ENCODE measurements at places on chromosomes 3 and 15.

- peak; percentile 65 for DNase-seq
Observed at GRCh38 chr15:52528564-52529340, at the start of gene MYO5A. Gene MYO5A (minus strand): TSS chr15:52528880. CDS start chr15:52528806, 74 bp downstream.

- DNase-seq: peak; percentile 60
Observed at GRCh38 chr3:66052721-66053549, 14.2 kb upstream of the MAGI1 start.

- DNase-seq: peak; percentile 93
Observed at GRCh38 chr3:127011270-127011992, 28.5 kb downstream of the PLXNA1 start.

DNA sequence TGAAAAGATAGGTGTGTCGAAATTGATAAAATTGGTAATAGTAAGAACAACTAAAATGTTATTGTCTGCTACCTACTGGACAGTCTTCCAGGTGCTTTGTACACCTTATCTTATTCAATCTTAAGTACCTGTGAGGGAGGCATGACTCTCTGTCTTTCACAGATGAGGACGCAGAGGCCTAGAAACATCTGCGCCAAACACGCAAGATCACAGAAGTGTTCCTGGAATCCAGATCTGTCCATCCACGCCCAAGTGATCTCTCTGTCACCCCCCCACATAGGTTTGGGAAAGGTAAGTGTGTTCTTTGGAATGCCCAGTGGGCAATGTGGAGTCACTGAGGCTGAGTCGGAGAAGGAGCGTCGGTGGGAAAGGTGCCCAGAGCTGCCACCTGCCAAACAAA is 34.4 kb upstream of the PTPRG start:
- DNase-seq: no peak

GRCh38 chr3:32603064-32603463 is 32.4 kb upstream of the DYNC1LI1 start:
- no peak for DNase-seq

DNA sequence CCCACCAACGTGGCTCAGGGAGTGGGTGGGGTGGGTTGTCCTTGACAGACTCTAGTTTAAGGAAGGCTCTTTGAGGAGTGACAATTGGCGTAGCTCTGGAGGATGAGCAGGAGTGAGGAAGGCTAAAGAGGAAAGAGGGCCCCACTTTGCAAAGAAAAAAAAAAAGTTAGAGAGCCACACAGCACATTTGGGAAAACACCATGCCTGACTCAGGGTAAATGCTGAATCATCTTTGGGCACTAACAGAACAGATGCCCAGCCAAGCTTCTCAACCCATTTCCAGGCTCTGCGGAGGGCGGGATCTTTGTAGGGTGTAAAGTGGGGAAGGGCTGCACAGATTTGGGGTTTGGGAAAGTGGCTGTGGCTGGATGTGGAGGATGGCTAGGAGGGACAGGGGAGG is 179.1 kb upstream of the RGMA start:
- no peak for DNase-seq

DNA sequence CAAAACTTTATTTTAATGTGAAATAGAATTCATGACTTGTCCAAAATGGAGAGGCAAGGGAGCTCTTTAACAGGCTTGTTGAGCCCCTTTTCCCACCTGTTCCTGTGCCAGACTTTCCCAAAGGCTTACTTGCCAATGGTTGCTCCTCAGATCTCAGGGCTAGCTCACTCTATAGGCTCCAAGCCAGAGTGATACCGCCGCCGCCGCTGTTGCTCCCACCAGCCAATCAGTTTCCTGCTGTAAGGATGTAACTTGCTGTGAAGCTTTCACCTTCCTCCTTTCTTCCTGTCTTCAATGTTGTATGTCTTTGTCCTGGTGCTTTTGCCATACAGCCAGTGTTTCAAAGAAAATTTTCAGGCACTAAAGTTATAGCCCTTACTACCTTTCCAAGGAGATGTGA is 41.3 kb upstream of the RBM5 start:
- DNase-seq: no peak

GRCh38 chr3:100117093-100117492 is 2.8 kb upstream of the FILIP1L start:
- no peak for DNase-seq

GRCh38 chr3:144282313-144282712 is 310.7 kb downstream of the DIPK2A start:
- no peak for DNase-seq
